ENCODE measurements at places on chromosomes 4 and X.

DNA sequence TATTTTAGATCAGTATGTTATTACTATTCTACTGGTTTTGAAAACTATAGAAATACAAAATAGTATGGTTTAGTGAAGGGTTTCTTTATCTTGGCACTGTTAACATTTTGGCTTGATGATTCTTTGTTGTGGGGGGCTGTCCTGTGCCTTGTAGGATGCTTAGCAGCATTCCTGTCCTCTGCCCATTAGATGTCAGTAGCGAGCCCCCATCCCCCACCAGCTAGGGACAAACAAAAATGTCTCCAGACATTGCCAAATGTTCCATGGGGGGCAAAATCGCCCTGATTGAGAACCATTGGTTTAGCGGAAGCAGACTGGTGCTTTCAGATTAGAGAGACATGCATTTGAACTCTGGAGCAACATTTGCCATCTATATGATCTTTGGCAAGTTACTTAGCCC lies 23.3 kb downstream of the SPARCL1 start:
- no peak for DNase-seq

GRCh38 chrX:150753357-150753756 lies 60.2 kb downstream of the MTMR1 start:
- no peak for DNase-seq

- no peak for DNase-seq
These were observed 129.8 kb downstream of the SORBS2 start for GRCh38 chr4:185682236-185682635.

GRCh38 chr4:15470128-15470475 lies 420 bp downstream of the CC2D2A start:
- DNase-seq = no peak

DNA sequence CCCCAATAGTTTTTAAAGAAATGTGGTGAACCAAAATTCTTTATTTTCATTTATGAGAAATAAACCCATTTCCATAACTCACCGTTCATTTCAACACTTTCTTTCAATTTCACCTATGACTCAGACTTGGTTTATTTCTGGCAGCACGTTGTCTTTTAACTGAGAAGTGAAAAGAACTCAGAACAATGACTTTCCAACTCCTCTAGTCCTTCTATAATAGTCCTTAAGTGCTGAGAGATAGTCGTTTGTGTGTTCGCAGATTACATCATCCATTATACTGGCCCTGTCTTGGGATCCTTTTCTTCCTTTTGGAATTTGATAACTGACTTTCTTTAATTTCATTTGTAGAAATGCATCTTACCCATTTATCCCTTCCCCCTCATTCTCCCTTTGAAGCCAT lies 113.6 kb downstream of the GLUD2 start:
- DNase-seq = no peak

GRCh38 chrX:19560611-19561010 lies 45.3 kb upstream of the MAP3K15 start:
- DNase-seq = no peak

DNA sequence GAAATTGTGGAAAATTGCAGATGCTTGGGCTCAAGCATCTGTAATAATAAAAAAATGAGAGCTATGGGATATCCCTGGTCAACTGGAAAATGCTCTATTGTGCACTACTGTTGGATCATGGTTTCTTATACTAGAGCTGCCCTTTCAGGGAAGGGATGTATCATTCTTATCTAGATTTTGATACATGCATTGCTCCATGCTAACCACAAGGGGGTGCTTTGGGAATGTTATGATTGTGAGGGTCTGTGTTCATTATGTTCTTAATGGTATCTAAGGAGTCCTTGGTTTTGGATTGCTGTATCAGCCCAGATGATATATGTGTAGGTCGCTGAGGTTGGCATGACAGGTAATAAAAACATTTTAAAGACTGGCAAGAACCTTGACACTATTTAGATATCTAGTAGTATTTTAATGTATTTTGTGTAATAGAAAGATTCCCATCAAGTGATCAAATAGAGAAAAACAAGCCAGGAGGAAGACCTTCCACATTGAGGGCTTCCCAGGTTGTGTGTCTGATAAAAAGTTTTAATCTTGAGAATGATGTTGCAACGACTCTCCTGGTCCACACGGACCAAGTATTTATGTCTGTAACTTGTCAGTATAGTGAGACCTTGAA lies 49.2 kb upstream of the TLR2 start:
- DNase-seq = no peak

DNA sequence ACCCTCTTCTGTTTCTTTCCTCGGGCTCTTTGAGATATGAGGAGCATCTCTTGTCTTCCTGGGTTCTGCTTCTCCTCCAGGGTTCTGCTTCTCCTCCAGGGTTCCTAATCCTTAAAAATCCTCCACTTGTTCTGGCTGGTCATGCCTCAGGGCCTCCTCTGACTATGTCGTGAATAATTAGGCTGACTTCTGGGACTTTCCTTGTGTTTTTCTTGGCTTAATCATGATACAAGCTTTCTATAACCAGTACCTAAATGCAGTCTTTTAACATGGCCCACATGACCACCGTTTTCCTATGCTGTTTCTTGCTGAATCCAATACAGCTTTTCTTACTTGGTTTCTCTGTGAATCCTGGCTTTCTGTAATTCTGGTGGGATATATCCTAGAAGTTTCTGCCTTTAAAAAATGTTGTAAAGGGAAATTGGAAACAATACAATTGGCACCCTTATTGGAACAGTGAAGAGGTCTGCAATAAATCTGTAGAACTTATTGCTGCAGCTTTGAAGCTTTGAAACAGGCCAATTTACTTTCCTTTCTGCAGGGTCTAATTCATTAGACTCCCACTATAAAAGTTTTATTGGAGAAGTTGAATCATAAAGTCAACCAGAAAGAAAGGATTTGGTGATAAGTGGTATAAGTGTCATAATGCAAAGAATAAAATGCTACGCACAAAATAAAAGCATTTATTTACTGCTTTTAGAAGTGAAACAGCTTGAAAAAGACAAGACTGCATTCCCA lies 213.1 kb downstream of the UGT8 start:
- DNase-seq = no peak

GRCh38 chr4:87532109-87532508 lies 2.9 kb upstream of the SPARCL1 start:
- no peak for DNase-seq

- no peak for DNase-seq
These were observed 14.7 kb downstream of the VEGFC start for GRCh38 chr4:176778063-176778462.

DNA sequence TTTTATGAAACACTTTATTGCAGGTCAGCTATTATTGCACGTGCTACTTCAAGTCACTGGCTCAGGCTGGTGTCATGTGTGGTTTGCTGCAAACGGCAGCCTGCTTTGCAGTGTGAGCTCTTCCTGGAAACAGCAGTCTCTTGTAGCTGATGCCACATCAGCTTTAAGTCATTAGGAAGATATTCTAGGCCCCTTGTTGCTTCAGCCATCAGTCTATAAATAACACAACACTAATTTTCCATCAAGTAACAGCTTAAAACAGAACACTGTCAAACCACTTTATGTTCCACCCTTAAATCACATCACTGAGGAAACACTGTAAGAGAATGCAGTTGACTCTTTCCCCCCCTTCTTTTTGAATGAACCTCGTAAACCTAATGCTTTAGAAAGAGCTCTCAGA lies 93.8 kb downstream of the GATB start:
- no peak for DNase-seq

DNA sequence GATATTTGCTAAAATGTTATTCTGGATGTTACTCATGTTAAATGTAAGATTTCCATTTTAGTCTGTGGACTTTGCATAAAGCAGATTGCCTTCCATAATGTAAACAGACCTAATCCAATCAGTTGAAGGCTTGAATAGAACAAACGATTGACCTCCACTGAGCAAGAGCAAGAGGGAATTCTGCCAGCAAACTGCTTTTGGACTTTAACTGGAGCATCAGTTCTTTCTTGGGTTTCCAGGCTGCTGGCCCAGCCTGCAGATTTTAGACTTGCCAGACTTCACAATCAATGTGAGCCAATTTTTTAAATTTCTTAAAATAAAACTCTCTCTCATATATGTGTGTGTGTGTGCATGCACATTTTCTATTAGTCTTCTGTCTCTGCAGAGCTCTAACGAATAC lies 1248.8 kb downstream of the ADGRL3 start:
- no peak for DNase-seq

DNA sequence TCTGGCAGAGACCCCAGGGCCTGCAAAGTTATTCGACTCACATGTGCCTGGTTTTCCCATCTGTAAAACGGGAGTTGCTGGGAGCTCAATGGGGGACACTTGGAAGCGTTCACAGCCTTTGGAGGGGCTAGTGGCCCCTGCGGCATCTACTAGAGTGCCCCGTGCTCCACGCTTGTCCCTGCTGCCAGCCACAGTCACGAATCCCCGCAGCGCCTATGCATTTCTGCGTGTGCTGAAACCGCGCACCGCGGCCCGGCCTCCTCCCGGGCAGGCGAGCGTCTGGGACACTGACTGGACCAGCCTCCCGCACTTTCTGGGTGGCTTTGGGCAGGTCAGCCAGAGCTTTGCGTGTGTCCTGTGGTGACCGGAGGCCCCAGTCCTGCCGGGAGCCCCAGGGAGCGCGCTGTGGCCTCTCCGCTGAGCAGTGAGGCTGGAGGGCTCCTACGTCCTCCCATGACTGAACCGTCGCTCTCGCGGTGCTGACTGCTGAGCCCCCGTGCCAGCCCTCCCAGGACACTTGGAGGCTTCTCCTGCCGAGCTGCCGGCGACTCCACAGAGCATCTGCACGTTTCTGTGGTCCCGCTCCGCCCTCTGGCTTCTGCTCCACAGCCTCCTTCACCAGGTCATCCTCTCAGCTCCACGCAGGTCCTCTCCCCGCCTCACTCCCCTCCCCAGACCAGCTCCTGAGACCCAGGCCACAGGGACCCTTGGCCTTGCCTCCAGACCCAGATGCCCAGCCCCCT lies 36.3 kb downstream of the PIGG start:
- DNase-seq = no peak

DNA sequence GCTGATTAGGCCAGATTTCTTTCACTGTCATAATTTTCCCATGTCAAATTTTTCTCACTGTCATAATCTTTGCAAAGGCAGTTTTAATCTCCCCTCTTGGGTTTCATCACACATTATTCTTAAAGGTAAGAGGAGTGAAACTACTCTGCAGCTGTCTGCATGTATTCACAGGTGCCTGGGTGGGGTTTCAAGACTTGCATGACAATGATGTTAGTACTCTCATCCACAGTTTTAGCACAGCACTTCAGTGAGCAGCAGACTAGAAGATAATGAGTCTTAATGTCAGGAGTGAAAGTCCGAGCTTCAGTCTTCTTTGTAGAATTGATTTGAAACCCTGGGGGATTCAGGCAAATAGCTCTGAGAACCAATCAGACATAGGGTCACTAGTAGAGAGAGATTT lies 182.5 kb upstream of the GALNT7 start:
- no peak for DNase-seq

- DNase-seq = peak; percentile 4
These were observed 30.8 kb upstream of the CD40LG start for GRCh38 chrX:136616987-136617685.

DNA sequence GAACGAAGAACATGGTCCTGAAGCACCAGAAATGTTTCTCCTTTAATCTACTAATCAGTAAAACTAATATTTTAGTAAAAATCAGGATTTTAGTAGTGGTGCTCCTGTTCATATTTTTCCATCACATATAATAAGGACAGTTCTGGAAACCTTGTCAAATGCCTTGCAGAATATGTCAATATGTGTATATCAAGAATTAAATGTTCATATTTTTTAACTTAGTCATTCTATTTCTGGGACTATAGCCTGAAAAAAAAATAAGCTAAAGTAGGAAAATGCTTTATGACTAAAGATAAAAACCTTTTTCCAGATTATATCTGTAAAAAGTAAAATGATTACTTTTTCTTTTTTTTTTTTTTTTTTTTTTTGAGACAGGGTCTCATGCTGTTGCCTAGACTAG lies 65.1 kb downstream of the MAB21L2 start:
- no peak for DNase-seq

- no peak for DNase-seq
These were observed 365.3 kb upstream of the TEX13C start for GRCh38 chrX:124954402-124954801.

DNA sequence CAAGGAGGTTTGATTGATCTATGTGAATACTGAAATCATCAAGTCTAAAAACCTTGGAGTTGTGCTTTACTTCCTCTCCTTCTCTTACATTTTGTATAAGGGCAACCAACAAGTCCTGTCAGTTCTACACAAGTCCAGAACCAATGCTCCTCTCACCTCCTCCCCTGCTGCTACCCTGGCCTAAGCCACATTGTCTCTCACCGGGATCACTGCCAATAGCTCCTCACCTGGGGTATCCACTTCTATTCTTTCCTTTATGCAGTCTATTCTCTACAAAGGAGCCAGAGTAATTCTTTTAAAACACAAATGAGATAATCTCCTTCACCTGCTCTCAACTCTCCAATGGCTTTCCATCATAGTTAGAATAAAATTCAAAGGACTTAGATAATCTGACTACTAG lies 13.3 kb upstream of the ARHGEF6 start:
- DNase-seq = no peak

GRCh38 chr4:105426187-105426897 lies 47.5 kb downstream of the PPA2 start:
- no peak for DNase-seq

DNA sequence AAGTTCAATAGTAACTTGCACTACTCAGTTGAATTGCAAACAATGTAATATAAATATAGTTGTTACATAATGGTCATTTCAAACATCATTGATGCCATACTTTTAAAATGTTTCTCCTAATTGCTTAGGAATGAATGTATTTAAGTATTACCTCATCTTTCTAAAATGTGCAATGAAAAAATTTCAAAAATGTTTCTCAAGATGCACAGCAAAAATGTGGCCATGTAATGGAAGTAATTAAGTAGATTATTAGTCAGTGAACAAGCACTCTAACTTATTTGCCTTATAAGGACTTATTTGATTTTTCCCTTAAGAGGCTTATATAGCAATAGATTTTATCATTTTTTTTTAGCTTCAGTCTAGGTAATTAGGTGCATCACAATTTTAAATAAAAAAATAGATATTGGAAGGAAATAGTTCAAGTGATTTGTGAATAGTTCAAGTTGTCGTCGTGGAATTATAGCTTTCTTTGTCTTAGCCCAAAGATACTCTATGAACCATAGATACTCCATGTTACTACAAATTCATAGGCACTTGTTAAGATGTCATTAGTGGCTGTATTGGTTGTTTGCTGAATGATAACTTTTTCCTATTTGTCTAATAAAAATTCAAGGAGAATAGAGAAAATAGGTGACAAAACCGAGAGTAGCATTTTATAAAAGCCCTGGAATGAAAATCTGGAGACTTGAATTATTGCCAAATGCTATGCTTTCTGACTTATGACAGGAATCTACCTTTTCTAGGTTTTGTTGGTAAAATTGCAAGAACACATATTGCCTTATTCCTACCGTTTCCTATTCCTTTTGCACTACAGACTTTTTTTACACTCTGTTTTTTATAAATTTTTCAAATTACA lies 118.5 kb downstream of the TLL1 start:
- no peak for DNase-seq

DNA sequence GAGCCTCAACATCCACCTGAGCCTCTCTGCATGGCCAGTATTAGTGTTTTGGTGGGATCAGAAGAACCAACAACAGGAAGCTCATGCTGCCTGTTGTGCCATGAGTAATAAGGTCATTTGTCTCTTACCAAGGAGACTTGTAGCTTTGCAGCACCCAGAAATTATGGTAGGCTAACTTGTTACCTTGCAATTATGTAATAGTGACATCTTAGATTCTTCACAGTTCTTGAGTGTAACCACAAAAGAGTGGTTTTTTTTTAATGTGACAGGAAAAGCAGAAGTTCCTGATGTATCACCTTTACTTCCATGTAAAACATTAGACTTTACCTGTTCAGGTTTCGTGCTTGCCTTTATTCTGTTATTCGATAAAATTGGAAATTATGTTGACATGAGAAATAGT lies 263.9 kb upstream of the CXXC4 start:
- no peak for DNase-seq
